ENCODE measurements at places on chromosomes 6 and 20. TPM values are rescaled to one million over a fixed set of nuclear protein-coding genes. Genes with fewer than 3 reads are reported as not detected.
A peak's percentile ranks its signal among the peaks of the same experiment; 100 is the strongest.

DNA sequence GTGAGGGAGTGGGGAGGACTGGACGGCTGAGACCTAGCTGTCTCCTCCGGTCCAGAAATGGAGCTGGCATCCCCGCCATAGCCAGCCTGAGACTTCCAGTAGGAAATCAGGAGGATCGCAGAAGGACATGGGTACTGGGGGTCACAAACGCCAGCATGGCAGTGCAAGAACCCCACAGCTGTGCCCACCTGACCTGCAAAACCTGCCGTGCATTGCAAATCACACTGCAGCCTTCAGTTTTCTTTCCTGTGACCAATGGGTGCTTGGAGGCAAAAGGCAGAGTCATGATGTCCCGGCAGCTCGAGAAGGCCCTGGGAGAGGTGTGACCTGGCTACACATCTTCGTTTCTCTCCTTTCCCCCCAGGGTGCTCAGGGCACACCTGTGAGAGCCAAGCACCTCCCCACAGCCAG is 23.3 kb upstream of the PHACTR3 start:
- no peak for DNase-seq

GRCh38 chr20:63315240-63315689 is 22.3 kb downstream of the COL20A1 start:
- DNase-seq, result no peak

GRCh38 chr20:1203630-1204029 is 376 bp downstream of the C20orf202 start:
- DNase-seq, result no peak

DNA sequence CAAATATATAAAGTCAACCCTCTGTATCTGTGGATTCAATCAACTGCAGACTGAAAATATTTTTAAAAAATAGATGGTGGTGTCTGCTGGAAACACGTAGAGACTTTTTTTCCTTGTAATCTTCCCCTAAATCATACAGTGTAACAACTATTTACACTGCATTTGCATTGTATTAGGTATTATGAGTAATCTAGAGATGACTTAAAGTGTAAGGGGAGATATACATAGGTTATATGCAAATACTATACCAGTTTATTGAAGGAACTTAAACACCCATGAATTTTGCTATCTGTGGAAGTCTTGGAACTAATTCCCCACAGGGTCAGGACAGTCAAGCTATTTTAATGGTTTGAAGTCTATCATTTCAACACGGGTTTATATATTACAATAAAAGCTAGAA is 10.2 kb downstream of the HDAC2 start:
- DNase-seq, result no peak

DNA sequence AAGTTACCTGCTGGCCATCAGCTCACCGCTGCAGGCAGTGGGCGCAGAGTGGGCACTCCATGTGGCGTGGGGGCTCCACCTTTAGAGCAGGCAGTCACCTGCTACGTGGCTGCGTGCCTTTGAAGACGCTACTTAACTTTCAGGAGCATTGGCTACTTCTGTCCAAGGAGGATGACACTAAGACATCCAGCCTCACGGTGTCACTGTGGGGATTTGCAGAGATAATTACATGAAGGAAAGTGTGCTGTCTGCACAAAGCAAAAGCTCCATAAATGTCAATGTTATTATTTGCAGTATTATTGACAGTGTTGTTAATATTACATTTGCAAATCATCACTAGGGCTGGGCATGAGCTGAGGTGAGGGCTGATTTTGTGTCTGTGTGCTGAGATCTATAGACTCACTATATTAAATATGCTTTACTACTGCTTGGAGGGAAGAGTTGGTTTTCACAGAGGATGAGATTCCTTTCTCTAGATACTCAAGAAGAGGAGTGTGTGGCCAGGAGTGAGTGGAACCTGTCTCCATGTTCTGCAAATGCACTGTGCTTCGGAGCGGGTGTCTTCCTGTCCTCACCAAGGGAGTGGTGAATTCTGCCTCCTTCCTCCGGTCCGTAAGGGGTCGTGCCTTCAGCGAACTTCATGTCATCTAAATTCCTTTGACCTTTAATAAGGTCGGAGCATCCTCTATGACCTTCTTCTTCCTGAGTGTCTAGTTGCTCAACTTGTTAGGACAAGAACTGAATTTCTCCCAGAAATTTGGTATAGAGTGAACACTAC is 165.8 kb upstream of the SYNDIG1 start:
- no peak for DNase-seq

- no peak for DNase-seq
Observed at GRCh38 chr20:54048481-54048880, 21.9 kb downstream of the BCAS1 start.

DNA sequence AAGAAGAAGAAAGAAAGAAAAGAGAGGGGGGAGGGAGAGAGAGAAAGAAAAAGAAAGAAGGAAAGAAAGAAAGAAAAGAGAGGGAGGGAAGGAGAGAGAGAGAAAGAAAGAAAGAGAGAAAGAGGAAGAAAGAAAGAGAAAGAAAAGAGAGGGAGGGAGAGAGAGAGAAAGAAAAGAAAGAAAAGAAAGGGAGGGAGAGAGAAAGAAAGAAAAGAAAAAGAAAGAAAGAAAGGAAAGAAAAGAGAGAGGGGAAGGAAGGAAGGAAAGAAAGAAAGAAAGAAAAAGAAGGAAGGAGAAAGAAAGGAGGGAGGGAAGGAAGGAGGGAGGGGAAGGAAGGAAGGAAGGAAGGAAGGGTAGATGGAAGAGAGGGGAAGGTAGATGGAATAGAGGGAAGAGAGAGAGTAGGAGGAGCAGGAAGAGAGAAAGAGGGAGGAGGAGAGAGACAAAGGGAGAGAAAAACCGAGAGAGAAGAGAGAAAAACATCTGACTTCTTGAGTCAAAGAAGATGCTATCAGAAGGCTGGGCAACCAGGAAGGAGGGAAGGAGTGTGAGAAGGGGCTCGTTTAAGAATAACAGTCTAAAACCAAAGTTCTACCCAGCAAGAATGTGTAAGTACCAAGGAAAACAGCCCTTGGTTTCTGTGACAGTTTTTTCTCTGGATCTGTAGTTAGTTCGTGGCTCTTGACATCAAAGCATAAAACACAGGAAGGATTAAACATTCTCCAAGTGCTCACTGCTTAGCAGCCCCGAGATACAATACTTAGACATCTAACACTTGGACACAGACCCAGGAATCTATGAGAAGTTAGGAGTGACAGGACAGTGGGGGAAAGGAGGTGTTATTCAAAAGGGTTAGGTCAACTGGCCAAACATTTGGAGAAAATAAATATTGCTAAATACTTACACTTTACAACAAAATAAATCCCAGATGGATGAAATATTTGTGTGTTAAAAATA is 131.9 kb upstream of the STMND1 start:
- no peak for DNase-seq

DNA sequence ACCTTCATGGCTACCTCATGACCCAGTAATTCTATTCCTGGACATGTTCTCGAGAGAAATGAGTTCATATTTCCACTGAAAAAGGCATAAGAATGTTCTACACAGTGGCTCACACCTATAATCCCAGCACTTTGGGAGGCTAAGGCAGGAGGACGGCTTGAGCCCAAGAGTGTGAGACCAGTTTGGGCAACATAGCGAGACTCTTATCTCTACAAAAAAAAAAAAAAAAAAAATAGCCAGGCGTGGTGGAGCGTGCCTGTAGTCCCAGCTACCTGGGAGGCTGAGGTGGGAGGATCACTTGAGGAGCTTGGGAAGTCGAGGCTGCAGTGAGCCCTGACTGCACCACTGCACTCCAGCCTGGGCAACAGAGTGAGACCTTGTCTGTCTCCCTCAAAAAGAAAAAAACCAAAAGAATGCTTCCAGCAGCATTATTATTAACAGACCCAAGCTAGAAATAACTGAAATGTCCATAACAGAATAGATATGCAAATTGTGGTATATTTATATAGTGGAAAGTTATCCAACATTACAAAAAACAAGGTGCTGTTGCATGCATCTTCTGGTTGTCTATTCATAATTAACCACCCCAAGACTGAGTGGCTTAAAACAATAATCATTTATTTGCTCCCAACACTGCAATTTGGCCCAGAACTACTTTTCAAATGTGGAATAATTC is 9.4 kb upstream of the RAB44 start:
- no peak for DNase-seq

- no peak for DNase-seq
Observed at GRCh38 chr6:134753001-134753400, 196.9 kb downstream of the ALDH8A1 start.

- DNase-seq, result no peak
Observed at GRCh38 chr6:115004204-115004603, 661.4 kb upstream of the HS3ST5 start.

DNA sequence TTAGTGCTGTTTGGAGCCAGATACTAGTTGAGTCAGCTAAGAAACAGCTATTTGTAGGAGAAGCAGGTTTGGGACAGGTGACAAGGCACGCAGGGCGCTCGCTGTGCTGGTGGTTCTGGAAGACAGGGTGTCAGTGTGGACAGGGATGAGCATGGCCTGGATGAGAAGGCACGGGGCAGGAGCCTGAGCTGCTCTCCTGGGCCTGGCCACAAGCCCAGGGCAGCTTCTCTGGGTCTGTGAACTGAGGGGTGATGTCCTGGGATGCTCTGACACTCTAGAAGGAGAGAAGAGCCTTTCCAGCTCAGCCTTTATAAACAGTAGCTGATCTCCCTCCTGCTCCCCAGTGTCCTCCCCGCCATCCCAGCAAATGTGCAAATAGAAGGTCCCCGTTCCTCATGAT is 37.9 kb downstream of the PLG start:
- no peak for DNase-seq

DNA sequence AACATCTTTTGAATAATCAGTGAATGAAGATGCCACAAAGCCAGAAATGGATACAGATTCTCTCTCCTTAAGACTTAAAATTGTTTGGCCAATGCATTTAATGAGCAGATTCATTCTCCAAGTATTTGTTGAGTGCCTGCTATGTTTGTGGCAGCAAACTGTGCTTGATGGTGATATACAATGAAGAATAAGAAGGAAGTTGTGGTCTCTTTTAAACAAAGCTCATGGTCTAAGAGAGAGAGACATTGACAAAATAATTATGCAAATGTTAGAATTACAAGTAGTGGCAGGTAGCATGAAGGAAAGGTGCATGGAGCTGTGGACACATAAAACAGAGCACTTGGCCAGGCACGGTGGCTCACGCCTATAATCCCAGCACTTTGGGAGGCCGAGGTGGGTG is 28.3 kb downstream of the NFATC2 start:
- no peak for DNase-seq

- DNase-seq, result no peak
Observed at GRCh38 chr6:159842035-159842434, 42.0 kb downstream of the PNLDC1 start.

DNA sequence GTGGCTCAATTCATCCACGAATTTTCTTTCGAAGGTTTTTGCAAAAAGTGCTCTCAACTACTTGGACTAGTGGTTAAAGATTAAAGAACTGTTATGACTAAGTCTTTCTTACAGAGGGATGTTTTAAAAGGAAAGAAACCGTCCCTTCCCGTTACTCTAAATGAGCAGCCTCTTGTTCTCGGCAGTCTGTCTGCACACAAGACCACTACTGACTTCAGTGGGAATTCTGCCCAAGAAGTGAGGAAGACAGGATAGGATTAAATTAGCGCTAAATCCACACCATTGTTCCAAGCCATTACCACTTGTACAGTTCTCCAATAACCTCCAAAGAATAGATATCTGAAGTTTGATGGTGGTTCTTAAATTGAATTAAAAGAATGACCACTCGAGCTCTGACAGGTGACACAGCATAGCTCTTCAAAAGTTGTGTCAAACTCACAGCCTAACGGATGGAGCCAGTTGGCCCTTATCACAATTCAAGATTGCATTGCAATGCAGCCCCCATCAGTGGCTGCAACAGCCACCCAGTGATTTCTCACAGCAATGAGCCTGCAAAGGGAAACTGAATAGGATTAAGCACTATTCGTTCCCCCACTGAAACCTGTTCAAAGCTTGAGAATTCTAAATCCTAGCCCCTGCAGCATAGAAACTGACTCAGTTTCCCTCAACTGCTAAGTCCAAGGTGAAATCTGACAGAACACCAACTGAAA is 1.8 kb downstream of the EPB41L2 start:
- DNase-seq, result no peak

- peak; percentile 87 for DNase-seq
Observed at GRCh38 chr6:28980852-28981430, 24.2 kb downstream of the ZNF311 start.

GRCh38 chr20:53069132-53069531 is 97.0 kb downstream of the TSHZ2 start:
- no peak for DNase-seq

- peak; percentile 83 for DNase-seq
Observed at GRCh38 chr20:58555078-58555765, 40.0 kb upstream of the APCDD1L start.

DNA sequence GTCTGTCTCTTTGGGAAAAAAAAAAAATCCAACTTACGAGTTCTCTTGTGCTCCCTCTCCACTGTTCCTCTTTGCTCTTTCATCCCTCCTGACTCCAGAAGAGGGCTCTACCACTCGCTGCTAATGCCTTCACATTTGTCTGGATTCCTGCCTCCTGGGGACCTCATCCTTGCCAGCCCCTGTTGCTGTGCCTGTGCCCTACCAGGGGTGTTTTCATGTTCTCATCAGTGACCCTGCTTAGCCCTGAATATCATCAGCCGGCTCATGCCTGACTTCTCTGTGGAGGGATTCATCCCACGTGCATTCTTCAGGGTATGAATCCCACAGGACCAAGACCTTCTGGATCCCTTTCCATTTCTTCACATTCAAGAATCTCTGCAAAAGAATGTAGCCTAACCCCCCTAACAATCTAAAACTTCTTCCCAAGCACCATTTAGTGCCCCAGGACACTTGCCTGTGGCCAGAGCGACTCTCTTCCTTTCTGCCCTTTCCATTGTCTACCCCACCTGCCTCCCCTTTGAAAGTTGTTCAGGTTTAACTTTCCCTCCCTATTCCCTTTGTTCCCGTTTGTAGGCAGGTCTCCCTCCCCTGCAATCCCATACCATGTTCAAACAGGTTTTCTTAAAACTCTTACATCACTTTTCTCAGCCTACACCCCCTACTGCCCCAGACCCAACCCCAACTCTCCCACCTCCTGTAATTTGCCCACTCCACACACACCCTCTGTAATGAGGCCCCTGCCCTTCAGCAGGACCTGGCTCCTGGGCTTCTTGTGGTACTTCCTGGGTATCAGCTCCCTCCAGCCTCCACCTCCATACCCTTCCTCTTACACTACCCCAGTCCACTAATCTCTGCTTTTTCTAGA is 50.2 kb downstream of the RREB1 start:
- DNase-seq, result no peak

DNA sequence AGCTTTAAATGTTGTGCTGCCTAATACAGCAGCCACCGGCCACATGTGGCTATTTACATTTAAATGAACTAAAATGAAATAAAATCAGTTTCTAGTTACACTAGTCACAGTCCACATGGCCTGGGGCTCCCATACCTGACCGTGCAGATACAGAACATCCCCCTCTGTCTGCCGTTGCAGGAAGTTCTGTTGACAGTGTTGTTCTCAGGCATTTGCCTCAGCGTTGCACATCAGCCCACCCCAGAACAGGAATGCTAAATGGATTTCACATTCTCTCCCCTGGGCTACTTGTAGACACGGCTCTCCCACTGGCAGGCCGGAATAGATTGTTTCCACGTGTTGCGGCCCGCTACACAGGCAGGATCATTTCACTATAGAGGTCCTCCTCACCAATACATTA is 26.3 kb downstream of the JAG1 start:
- DNase-seq, result no peak

The UNC5CL gene
- total RNA-seq, result 0.25 TPM

The C20orf204 gene
- total RNA-seq, result not detected

The MATN4 gene
- total RNA-seq, result not detected

The TP53TG5 gene
- not detected for total RNA-seq

The DDO gene
- total RNA-seq, result 1.4 TPM

The BPIFA2 gene
- not detected for total RNA-seq

The GPLD1 gene
- not detected for total RNA-seq

The TBC1D20 gene
- total RNA-seq, result 21.6 TPM

Measured in H4 (cell line).